T1000 (cell line): ENCODE measurements at places on chromosomes 1 and 21.

- no peak for DNase-seq
These were observed 18.0 kb upstream of the SLC2A7 start for GRCh38 chr1:9044236-9044635.

DNA sequence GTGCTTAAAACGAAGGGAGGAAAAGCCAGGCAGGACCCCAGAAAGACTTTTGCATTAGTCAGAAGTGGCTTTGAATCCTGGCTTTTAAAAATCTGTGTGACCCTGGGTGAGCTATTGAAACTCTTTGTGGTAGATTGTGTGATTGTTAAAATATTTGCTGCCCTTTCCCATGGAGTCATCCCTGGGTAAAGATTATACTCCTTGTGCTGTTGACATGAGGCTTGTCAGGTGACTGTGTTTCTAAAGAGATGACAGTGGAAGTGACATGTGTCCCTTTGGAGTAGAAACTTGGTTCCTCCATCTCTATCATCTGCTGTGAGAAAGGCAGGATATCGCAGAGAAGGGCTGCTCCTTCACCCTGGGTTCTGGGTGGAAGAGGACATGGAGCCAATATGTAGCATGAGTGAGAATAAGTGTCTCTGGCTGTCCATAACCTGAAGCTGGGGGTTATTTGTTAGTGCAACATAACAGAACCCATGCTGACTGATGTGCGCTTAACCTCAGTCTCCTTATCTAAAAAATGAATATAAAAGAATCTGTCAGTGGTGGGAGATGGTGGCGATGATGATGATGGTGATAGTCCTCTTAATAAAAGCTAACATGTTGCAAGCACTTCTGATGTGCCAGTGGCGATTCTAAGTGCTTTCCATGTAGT is 187.6 kb downstream of the RHOU start:
- DNase-seq: no peak

DNA sequence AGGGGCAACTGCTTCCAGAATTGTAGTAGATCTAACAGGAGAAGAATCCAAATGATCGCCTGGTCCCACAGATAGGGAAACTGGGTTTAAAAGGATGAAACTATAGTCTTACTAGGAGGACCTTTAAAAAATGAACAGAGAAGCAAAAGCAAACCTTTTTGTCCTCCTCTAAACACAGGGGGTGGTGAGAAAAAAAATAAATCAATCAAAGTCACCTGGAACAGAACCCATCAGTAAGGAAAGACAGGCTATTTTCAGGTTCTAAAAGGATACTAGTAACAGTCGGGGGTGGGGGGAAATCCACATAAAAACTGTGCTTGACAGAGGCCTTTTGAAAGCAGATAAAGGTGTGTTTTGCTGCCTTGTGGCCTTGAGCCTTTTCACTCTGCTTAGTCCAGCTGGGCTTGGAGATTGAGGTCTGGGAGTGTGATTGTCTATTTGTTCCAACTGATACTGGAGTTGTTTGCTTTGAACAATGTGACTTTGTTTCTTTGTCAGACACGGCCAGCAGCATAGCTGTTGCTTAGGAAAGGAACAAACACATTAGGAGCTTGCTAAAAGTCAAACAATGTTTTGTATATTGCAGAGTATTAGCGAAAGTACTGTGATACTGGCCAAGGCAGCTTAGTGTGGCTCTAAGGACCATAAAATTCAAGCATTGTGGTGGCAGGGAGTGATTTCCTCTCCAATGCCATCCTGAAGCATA is 141.1 kb upstream of the IRF2BP2 start:
- DNase-seq: no peak

- no peak for DNase-seq
These were observed 223.5 kb downstream of the KIF26B start for GRCh38 chr1:245378311-245378722.

- no peak for DNase-seq
These were observed 27.5 kb downstream of the SLC2A1 start for GRCh38 chr1:42931108-42931539.

- no peak for DNase-seq
These were observed 52.8 kb downstream of the DUSP10 start for GRCh38 chr1:221689138-221689537.

DNA sequence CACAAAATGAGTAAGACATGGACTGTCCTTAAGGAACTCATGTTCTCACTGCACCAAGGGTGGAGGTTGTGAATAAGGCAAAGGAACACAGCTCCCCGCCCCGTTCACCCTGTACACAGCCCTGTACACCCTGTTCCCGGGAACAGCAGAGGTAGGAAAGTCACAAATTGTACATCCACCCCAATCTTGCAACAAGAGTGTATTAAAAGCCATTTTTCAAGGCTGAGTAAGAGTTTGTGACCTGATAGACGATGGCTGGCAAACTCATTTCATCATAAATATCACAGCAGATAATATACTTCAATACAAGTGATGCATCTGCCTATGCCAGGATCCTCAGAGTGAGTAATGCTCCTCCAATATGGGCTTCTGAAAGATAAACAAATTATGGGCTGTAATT is 52.5 kb upstream of the CAMK1G start:
- DNase-seq: no peak

- DNase-seq: no peak
These were observed 10.3 kb downstream of the SLC6A17 start for GRCh38 chr1:110160538-110161100.
